ENCODE measurements at places on chromosomes 6 and 20.

GRCh38 chr6:164290101-164290500, 875.6 kb downstream of the QKI start:
- DNase-seq: no peak

DNA sequence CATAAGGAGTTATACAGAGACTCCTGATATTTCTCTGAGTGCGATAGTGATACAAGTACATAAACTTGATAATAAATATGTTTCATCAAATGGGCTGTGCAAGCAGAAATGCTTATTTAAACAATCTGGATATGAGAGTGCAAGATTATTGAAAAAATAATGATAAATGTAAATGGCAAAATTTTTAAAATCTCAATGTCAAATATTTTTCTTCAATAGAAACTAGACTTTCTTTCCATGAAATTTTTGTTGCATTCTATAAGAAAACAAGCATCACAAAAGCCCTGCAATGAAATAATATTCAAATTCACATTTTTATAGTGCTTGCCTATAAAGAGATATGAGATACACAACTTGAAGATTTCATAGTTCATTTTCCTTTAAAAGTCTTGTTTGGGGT, 2.7 kb downstream of the PACRG start:
- no peak for DNase-seq

GRCh38 chr6:113073611-113074191, 726.6 kb downstream of the RFPL4B start:
- DNase-seq: no peak

DNA sequence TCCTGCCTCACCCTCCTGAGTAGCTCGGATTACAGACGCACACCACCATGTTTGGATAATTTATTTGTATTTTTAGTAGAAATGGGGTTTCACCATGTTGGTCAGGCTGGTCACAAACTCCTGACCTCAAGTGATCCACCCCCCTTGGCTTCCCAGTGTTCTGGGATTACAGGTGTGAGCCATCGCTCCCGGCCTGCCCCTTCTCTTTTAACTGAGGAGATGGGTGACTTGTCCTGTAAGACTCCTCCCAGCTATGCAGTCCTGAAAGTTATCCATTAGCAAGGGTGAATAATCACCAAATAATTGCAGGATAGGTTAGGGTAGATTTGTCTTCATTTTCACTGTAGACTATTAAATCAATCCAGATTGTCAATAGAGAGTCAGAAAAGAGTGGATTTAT, 40.5 kb upstream of the JARID2 start:
- DNase-seq: no peak

DNA sequence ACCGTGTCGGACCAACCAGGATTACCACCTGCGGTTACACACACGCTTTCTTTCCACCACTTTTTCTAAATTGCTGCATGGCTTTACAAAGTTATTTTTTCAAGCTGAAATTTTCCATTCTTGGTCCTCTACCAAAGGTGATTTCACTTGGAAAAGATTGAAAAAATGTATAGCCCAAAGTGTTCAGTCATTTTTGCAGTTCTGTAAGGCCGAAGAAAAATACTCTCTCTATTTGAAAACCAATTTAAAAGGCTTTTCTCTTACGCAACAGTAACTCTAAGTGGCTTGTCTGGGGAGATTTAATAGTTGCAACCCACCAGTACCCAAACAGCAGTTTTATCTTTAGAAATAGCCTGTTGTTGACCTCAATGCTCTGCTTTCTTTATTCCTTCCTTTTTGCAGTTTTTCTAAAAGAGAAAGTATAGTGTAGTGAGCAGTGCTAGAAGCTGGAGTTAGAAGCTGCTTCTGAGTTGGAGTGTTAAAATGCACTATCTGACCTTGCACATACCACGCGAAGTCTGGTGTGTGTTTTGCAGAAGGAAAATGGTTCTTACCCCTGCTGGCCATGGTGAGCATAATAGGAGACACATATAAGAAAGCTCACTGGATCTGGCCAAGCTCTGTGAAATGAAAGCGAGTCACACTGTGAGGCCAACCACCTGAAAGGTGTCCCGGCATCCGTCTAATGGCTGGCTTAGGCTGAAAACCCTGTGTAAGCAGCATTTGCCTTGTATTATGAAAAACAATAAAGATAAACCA, 271.6 kb upstream of the PRND start:
- no peak for DNase-seq

GRCh38 chr20:35171438-35171752, 477 bp upstream of the PROCR start:
- no peak for DNase-seq

DNA sequence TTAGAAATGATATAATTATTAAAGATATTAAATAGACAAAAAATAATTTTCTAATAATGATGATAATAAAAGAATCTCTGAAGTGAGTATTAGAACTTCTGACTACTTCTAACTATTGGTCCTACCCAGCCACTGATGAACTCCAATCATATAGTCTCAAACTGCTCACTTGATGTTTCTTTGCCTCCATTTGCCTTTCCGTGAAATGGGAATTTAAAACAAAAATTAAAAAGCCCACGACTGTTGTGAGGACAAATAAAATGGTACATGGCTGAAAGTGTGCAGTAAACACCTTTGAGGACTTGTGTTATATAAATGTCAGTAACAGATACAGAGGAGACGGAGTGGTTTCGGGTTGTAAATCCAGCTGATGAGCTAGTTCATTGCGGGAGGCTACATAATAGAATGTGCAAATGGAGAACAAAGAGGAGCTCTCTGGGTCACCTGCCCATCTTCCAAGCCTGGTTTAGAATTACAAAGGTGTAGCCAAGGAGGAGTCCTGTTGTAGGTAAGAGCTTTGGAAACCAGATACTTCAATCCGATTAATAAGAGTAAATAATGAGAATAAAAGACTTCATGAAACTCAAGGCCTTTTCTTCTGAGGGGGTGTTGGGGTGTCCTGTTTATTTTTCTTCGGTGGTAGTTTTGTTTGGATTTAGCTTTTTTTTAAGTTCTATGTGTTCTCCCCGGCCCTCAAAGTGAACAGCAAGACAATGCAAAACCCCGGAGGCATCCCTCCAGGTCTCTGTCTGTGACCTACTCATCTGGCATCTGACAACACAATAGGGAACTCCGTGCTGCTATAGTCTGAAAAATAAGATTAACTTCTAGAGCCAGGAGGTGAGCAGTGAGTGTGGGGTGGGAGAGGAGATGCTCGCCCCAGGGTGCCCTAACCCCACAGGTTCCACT, 4.4 kb upstream of the PXDC1 start:
- DNase-seq: no peak

GRCh38 chr6:89944181-89944755, 50.0 kb downstream of the GJA10 start:
- no peak for DNase-seq

GRCh38 chr20:59232618-59233017, 67.8 kb upstream of the EDN3 start:
- DNase-seq: no peak

DNA sequence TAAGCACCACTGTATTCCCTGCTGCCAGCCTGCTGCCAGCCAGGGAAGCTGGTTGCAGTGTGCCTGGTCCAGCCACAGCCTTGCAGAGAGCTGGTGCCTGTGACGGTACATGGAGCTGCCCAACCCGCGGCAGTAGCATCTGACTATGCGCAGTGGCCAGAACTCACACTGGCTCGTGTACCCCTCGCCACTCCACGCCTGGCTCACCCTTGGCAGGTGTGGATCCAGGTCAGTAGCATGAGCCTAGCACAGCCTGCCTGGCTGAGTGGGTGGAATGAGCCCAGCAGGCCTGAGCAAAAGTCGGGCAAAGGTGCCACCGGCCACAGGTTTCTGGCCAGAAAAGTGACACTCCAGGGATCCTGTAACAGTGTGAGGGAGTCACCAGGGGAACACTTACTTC, 361.7 kb upstream of the MAP3K7 start:
- DNase-seq: no peak

DNA sequence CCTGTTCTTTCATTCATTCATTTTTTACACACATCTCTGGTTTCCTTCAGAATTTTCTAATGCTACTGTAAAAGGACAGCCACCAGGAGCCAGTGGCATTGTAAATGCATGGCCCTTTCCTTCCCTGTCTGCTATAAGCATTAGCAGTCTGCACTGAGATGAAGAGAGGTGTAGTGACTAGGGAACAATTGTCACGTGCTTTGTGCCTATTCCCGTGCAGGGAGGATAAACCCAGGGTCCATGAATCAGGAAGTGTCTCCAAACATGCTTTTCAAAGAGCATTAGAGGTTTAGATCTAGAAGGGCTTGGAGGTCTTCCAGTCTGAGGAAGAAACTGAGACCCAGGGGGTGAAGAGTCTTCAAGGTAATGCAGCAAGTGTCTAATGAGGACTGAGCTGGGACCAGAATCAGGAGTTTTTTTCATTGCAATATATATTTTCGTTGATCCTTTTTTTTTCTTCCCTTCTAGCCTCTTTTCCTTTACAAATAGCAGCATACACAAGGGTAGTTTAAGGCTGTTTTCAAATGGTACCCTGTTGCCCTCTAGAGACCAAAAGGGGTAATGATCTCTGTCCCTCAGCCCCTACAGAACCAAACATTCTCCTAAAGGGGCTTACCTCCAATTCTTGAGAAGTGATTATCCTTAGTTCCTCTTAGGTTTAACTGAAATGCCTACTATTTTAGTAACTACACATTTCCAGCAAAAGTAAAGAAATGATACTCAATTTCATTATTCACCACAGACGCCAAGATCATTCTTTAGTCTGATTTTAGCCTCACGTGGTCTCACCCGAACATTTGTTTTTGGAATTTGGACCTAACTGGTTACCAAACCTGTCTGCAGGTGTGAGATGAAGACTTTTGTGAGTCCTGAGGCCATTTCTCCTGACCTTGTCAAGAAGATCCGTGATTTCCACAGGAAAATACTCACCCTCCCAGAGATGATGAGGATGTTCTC, 6.6 kb downstream of the TRIM15 start:
- peak; percentile 31 for DNase-seq

- DNase-seq: no peak
Measured at GRCh38 chr6:101722991-101723579, 329.6 kb downstream of the GRIK2 start.

DNA sequence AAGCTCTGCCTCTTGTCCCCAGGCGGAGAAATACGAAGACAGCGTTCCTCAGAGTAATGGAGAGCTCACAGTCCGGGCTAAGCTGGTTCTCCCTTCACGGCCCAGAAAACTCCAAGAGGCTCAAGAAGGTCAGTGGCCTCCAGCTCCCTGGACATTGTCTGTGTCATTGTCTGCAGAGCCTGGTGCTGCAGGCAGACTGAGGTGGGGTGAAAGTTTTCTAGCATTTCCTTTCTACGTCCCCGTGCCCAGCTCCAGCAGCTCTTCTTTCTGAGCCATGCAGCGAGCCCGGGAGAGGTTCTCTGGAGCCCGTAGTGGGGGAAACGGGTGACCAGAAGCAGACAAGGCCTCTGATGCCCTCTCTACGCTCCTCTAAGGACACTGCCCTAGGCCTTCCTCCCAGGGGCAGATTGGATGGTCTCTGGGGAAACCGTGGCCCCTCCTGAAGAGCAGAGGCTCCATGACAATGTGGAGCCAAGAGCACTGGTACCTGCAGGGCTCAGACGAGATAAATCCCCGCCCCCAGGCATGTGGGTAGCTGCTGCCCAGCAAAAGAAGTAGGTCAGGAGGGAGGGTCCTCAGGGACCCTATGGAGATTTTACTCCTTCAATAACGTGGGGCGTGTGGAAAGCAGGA, 58.4 kb downstream of the EZR start:
- no peak for DNase-seq

- DNase-seq: no peak
Measured at GRCh38 chr6:112254921-112255320, 554 bp upstream of the LAMA4 start.

DNA sequence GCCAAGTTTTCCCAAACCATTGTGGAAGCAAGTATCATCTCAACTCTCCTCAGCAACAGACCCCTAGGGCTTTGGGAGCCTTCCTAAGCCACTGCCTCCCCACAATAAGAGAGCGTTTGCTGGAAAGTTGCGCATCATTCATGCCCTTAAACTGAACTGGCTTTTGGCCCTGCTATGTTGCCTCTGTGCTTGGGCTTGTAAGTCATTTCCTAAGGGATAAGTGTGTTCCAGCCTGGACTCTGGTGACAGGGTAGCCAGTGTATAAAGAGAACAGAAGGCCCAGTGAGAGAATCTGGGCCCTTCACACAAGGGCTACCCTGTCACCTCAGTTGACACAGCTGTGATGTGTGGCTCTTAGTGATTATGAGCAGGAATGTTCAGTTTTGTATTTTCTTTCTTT, 77.8 kb downstream of the COL9A1 start:
- DNase-seq: no peak

- peak; percentile 26 for DNase-seq
Measured at GRCh38 chr6:139881728-139882211, 507.3 kb upstream of the CITED2 start.

DNA sequence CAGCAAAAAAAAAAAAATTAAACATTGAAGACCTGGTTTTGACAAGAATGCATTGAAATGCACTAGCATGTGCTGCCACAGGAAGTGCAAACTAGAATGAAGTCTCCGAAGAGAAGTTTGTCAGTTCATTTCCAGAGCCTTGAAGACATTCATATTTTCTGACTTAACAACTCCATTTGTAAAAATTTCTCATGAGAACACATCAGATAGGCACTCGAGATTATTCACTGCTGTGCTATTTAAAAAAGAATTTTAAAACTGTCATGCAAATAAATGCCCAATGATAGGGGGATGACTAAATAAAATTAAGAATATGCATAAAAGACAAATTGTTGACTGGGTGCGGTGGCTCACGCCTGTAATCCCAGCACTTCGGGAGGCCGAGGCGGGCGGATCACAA, 394.6 kb upstream of the JARID2 start:
- no peak for DNase-seq

GRCh38 chr6:70152786-70153185, 150.1 kb downstream of the COL9A1 start:
- no peak for DNase-seq

DNA sequence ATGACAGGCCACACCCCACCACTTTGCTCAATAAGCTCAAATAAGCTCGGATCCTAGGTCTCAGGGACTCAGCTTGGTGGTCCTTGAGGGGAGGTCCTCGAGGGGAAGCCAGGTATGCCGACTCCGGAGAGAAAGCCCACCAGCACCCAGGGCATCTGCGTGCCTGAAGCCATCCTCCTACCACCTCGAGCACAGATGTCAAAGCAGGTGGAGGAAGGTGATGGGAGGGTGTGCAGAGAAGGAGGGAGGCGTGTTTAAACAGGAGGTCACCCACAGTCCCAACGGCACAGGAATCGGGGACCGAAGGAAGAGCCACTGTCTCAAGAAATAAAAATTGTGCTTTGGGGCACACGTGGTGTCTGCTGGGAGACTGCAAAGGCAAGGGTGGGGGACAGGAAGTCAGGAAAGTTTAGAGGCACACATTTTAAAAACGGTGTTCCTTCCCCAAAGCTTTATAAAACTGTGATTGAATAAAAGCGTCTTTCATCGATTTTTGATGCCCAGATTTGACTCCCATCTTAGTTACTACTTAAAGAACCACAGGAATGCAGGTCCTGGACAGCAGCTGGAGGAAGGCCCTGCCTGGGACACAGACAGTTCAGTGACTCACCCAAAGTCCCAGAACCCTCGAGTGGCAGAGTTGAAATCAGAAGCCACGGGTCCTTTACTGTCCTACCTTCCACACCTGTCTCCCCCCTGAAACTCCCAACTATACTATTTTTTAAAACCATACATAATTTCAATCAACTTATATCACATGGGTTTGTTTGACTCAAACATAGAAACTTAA, 221.0 kb upstream of the PDE10A start:
- DNase-seq: no peak

Measured in HuH-7.5 (cell line).